Naive B cell (primary cell): ENCODE measurements at places on chromosomes 3 and 15.

DNA sequence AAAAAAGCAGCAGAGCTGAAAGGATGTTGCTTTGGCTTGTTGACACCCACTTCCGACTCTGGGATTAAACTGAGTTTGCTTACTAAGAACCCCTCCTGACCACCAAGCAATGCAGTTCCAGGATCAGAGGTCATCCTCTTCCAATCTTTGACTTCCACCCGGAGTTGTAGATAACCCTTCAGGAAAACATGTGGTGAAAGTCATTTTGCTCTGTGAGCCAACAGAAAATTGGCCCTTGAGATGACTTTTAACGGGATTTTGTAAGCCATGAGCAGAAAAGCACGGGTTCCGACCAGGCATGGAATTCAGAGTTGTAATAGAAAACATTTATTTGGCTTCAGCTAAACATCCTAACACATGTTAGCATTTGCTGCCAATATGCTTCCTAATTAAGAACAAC, 171.6 kb upstream of the NR2F2 start:
- DNase-seq: no peak
- no peak overlapping the region for H3K4me3 ChIP-seq
- no peak overlapping the region for H3K27ac ChIP-seq

DNA sequence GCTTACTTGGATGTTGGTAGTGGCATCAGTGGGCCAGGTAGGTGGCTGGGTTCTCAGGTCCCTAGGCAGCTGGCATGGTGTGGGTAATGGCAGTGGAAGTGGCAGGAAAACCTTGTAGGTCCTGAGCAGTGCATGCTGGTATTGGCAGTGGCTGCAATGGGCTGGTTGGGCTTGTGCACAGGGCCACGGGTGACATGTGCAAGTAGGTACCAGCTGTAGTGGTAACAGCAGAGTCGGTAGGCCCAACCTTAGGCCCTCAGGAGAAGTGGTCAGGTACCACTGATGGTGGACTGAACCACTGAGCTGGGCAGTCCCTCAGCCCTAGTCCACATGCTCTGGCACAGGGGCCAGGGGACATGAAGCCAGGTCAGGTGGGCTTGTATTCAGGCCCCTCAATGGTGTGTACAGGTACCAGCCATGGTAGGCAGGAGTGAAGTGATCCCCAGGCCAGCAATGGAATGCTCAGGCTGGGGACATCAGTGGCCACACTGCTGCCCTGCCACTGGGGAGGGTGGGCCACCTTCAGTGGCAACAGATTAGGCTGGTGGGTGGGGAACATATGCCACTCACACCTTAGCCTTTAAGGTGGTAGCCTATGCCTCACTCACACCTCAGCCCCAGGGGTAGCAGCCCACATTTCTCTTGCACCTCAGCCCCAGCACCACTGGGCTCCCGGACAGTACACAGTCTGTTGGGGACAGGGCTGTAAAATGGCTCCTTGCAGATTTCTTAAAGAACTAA, 118.1 kb downstream of the LRRK1 start:
- peaks cover 26% of the 10 kb centered on the region for H3K4me1 ChIP-seq
- no peak overlapping the region for H3K4me3 ChIP-seq
- H3K27ac ChIP-seq: no peak overlapping the region
- H3K36me3 ChIP-seq: peaks cover 47% of the 10 kb centered on the region

DNA sequence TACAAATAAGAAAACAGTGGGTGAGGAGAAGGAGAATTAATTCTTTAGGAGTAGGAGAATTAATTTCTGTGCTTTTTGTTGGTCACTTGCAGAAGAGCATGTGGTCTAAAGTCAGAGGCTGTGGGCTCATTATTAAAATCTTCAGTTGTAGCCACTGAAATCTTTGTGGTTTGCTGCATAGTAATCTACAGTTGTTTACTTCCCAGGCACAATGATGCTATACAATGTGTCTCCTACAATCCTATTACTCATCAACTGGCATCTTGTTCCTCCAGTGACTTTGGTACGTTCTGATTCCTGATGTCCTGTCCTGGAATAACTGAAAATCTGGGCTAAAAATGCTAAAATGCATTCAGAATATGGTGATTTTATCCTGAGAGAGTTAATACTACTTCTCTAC, 21.0 kb downstream of the IFT122 start:
- DNase-seq: no peak
- H3K27me3 ChIP-seq: no peaks in the 10 kb centered on the region
- H3K36me3 ChIP-seq: peaks cover 6% of the 10 kb centered on the region
- peak overlapping the region; percentile 52 for H3K27ac ChIP-seq
- peaks cover 8% of the 10 kb centered on the region for H3K4me1 ChIP-seq

- peaks cover 76% of the 10 kb centered on the region for H3K27me3 ChIP-seq
- peak within 1 kb of the TSS; percentile 83 for H3K4me3 ChIP-seq
- peaks cover 11% of the 10 kb centered on the region for H3K36me3 ChIP-seq
Observed at GRCh38 chr15:63381301-63382204, at the start of gene CA12. Gene CA12 (minus strand): TSS chr15:63381846. CDS start chr15:63381720, 126 bp downstream.

GRCh38 chr3:48929358-48930035, 10.9 kb downstream of the ARIH2 start:
- H3K27ac ChIP-seq: no peak overlapping the region
- H3K4me1 ChIP-seq: peaks cover 44% of the 10 kb centered on the region

DNA sequence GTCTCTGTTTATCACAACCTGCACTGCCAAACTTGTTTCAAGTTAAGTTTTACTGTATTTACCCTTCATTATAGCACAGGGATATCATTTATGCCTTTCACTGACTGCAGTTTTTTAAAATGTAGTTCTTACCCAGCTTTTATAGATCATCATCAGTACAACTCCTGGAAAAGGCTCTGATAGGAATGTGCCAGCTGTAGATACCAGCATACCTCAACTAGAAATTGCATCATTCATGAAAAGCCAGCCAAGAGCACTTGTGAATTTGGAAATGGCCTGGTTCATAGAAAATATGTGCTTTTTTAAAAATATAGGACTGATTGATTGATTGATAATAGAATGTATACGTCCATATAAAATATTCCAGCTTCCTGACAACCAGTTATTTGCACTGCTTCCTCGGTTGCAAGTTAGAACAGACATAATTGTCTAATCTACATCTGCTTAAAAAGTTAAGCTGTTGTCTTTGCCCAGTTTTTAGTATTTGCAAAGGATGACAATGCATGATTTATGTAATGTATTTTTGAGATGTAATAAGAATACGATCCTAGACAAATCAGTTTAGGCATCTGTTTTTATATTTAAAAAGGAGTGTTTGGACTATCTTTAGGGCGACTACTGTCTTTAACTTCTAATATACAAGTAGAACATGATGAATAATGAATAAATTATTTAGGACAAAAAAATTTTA, 58.5 kb downstream of the DCUN1D1 start:
- H3K36me3 ChIP-seq: no peaks in the 10 kb centered on the region
- H3K4me1 ChIP-seq: peaks cover 15% of the 10 kb centered on the region
- no peaks in the 10 kb centered on the region for H3K27me3 ChIP-seq

DNA sequence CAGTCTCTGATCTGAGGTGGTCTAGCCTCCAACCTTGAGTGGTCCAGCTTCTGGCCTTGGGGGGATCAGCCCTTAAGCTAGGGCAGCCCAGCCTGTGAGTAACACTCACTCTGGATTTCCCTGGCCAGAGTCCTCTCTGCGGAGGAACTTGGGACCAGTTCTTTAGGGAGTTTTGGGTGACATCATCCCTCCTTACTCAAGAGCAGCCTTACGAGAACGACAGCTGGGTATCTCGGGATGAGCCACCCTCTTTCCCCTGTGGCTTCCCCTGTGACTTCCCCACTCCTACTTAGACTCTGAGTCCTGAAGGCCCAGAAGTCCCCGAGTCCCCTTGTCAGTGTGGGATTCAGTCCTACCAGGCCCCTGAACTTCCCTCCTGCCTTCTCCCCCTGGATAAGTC, 10.2 kb upstream of the PLXND1 start:
- H3K4me1 ChIP-seq: peaks cover 12% of the 10 kb centered on the region
- no peak overlapping the region for H3K4me3 ChIP-seq
- peak overlapping the region; percentile 8 for H3K27ac ChIP-seq
- H3K36me3 ChIP-seq: no peaks in the 10 kb centered on the region
- peaks cover 25% of the 10 kb centered on the region for H3K27me3 ChIP-seq
